Activated CD8-positive, alpha-beta T cell treated with anti-CD3 and anti-CD28 coated beads, Interleukin-2, amount 10 ng/mL, durations not matched to agents 7 days and 5 days (primary cell): ENCODE measurements at places on chromosomes 4 and X. TPM values are rescaled to one million over a fixed set of nuclear protein-coding genes. Genes with fewer than 3 reads are reported as not detected.

DNA sequence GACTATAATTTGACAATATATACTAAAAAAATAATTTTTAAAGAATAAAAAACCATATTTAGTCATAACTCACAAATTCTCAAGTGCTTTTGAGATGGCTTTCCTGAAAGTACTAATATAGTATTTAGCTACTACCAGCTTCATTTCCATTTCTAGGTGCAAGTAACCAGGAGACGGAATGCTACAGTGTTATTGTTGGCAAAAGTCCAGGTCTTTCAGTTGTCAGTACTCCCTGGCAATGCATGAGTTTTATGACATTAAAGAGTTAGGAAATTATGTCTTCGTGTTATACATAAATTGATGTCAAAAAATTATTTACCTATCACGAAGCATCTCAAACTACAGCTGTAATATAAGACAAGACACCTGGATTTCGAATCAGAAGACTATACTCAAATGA lies 45.0 kb downstream of the TMEM47 start:
- DNase-seq: no peak

- no peak for DNase-seq
Observed at GRCh38 chr4:174505892-174506291, 16.4 kb downstream of the HPGD start.

DNA sequence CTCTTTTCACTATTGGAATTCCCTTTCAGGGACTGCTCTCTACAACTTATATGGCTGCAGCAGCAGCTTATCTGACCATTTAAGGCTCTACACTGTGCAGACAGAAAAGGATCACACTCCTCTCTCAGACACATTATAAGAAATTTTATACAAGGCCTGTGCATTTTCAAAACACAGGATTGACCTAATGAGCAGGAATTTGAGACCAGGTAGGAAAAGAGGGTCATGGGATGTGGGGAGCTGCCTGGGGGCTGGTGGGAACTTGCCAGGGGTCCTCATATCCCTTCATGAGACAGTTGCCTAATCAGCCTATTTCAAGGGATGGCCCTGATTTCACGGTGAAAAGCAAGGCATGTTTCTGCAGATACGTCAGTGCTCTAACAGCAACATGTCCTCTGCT lies 77.1 kb downstream of the SORBS2 start:
- no peak for DNase-seq

- no peak for DNase-seq
Observed at GRCh38 chr4:25801594-25801993, 61.2 kb downstream of the SEL1L3 start.

DNA sequence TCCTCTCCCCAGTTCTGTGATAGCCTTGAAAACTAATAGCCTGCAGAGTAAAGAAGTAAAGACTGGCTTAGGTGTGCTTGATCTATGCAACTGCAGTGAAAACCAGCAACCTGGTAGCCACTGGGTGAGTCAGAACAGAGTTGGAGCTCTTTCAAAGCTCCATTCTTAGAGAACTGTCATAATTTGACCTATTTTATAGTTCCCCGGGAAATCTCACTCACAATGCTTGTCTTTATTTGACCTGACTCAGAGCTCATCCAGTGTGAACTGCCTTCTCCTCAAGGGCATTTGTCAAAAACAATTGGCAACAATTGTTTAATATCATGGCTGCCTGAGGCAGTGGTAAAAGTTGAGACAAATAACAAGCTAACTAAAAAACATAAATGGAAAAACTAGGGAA lies 213.0 kb upstream of the NHS start:
- DNase-seq: no peak

DNA sequence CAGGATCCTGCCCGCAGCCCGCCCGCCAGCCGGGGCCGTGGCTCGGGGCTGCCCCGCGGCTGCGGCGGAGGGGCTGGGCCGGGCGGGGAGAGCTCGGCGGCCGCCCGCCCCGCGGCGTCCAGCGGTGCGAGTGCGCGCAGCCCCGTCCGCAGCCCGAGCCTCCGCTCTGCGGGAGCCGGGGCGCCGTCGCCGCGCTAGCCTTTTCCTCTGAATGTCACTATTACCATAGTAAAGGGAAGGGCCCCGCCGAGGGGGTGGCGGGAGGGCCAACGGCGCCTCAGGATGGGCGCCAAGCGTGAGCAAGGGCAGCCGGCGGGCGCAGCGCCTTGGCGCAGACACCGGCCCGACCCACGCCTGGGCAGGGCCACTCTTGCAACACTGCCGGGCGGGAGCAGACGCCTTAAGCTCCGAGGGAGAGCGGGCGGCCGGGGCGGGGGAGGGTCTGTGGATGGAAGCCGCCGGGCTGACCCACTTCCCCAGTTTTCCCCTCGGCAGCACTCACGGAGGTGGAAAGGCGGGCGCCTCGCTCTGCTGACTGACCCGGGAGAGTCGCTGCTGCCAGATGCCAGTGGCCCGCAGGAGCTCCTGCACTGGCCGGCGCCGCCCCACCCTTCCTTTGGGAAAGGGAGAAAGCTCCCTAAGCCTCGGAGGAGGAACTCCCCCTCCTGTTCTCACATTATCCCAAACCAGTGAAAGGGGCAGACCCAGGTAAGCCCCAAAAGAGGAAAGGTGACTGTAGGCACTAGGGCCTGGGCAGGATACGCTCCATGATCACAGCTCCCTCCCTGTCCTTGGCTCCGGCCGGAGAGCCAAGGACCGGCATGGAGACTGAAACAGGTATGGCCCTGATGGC lies 329.4 kb downstream of the HNRNPD start:
- no peak for DNase-seq

GRCh38 chr4:182547435-182547834 lies 304.2 kb downstream of the TENM3 start:
- DNase-seq: no peak

DNA sequence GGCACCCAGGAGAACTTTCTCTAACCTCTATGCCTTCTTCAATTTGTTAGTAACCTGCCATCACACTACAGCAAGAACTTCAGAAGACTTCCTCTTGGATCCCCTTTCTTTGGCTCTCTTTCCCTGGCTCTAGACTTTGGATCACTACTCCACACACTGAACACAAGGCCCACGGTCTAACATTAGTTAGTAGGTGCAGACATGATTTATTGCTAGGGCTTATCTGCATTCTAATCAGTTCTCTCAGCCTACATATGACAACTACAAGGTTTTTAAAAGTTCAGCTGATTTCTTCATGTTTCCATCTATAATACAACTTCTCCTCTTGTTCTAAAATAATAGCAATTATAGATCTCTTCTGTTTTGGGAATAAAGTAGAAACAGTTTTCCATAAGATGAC lies 209.1 kb upstream of the ANXA10 start:
- no peak for DNase-seq

DNA sequence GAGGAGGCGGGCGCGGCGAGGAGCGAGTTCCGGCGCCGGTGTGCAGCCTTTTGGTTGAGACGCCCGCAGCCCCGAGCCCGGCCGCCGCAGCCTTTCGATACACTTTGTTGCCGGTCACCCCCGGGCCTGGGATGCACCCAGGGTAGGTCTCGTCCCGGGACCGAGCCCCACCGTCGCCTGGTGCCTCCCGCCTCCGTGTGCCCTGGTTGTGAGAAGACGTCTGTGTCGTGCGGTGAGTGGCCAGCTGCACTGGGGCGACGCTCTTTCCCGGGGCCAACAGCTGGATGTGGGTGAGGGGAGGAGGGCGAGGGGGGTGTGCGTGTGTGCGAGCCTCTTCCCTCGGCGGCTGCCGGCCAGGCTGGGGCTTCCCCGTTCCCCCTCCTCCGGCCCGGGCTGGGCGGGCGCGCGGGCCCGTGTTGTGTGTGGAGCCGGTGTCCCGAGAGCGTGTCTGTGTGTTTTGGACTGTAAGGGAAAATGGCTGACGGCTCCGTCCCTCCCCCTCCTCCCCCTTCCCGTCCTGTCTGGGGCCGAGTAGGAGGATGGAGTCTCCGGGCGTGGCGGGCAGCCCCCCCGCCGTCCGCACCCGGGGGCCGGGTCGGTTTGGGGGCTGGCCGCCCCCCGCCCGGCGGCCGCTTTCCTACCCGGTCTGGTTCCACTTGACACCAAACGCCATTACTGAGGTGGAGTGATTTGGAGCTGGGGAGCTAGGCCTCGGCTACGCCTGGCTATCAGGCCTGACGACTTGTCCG lies 807 bp downstream of the USP9X start:
- peak; percentile 56 for DNase-seq

- no peak for DNase-seq
Observed at GRCh38 chrX:24333371-24333770, 19.5 kb upstream of the SUPT20HL2 start.

- peak; percentile 16 for DNase-seq
Observed at GRCh38 chr4:3372264-3372932, 69.4 kb upstream of the HGFAC start.

CYP4V2 gene
- total RNA-seq: 18.1 TPM

KLF8 gene
- total RNA-seq: 2.8 TPM

PAK3 gene
- 0.05 TPM for total RNA-seq

SYTL4 gene
- total RNA-seq: not detected
